Activated T-helper 1 cell treated with anti-CD3 and anti-CD28 coated beads, Interleukin-2, amount 50 U/mL, for 16 hours (primary cell): ENCODE measurements at places on chromosomes 2 and 18.

DNA sequence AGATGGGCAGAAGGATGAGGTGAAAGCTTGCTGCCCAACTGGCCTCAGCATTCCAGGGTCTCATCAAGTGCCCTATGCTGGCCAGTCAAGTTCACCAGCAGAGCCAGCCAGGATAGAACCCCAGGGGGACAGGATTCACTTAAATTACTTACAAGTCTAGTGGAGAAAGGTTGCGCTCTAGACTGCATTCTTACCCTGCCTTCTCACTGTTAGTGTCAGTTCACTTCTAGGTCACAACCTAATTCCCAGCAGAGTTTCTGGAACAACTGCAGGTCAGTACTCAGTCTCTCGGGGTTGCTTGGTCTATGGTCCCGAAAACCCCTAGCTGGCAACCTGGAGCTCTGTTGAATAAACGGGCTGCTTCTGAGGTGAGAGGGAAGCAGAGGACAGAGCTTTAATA, 32.9 kb upstream of the GALNT14 start:
- no peak for DNase-seq

GRCh38 chr18:37900326-37900725, 334.7 kb upstream of the CELF4 start:
- no peak for DNase-seq

- DNase-seq: no peak
Observed at GRCh38 chr2:205427112-205427511, 255.2 kb upstream of the NRP2 start.

GRCh38 chr18:74577019-74577418, 20.7 kb upstream of the ZNF407 start:
- no peak for DNase-seq

DNA sequence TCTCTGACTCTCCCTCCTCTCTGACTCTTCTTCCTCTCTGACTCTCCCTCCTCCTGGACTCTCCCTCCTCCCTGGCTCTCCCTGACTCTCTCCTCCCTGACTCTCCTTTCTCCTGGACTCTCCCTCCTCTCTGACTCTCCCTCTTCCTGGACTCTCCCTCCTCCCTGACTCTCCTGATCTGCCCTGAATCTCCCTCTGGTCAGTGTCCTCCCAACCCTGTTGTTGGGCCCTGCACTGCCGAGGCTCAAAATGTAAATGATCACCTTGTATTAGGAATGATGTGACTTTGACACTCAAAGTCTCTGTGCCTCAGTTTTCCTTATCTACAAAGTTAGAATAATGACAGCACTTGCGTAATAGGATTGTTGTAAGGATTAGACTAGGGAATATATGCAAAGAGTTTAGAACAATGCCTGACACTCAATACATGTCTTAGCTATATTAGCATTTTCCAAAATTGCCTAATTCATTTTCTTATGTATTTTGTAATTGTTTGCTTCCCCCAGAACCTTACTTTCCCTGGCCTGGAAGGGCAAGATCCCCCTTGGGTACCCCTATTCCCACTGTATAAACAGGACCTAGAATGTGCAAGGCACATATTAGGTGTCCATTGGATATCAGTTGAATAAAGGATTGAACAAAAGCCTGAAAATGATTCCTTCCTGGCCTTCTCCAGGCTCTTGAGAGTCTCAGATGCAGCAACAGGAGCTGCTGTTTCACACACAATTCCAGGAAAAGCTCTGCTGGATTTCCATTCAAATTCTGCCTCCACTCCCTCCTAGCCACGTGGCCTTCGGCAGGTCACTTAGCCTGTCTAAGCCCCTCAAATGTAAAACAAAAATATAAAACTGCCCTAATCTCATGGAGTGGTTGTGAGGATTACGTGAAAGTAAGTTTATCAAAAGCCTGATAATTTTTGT, 170.1 kb downstream of the INHBB start:
- DNase-seq: no peak

DNA sequence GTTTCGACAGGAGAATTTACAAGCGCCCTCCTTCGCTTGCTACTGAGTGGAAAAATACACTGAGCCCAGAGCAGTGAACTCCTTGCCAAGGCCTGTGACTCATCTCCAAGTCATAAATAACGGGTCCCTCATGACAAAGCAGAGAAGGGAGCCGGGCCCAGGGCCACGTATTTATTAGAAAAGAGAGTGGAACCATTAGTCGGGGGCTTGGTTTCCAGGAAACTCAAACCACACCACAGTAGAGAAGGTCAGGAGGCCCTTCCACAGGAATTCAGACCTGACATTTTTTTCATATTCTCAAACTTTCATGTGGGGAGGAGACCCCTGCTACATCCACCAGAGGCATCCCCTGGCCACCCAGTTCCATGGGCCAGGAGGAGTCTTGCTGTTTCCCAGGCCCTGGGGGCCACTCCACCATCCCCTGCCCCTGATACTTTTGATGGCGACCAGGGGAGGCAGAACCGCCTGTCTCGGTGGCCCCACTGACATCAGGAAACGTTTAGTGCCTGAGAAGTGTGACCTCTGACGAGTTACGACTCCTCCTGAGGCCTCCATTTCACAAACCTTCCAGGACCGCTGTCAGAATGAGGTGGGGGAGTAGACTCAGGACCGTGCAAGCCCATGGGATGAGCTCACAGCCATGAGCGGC, 289.7 kb downstream of the DYSF start:
- DNase-seq: no peak

DNA sequence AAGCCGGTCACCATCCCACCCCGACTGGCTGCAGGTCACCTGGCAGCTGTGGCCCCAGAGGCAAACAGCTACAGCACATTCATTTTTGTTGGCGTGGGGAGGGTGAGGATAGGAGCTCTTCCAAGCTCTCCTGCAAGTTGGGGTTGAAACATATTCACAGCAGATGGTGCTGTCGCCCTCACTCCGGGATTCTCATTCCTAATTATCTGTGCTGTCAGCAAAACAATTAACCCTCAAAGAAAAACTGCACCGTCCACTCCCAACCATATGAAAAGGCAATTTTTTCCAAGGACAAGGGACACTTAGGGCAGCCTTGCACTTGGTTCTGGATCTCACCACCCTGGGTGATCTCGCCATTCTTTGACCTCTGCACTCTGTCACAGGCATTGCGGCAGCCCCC, 68.6 kb downstream of the ZBTB7C start:
- DNase-seq: no peak

- DNase-seq: no peak
Observed at GRCh38 chr2:6820903-6821584, 44.7 kb downstream of the CMPK2 start.

GRCh38 chr2:216033403-216033802, 20.1 kb upstream of the MREG start:
- no peak for DNase-seq

- DNase-seq: no peak
Observed at GRCh38 chr2:183359867-183360266, 235.6 kb downstream of the NUP35 start.

GRCh38 chr2:141455877-141456276, 674.9 kb downstream of the LRP1B start:
- no peak for DNase-seq

- DNase-seq: no peak
Observed at GRCh38 chr2:40227210-40227609, 224.7 kb downstream of the SLC8A1 start.
